ENCODE measurements at places on chromosomes 11 and 22.
A peak's percentile ranks its signal among the peaks of the same experiment; 100 is the strongest.

- peak; percentile 32 for DNase-seq
These were observed 2.1 kb downstream of the CSNK1E start for GRCh38 chr22:38314933-38315822.

- DNase-seq = peak; percentile 69
These were observed 24.8 kb downstream of the APOL1 start for GRCh38 chr22:36277482-36278291.

DNA sequence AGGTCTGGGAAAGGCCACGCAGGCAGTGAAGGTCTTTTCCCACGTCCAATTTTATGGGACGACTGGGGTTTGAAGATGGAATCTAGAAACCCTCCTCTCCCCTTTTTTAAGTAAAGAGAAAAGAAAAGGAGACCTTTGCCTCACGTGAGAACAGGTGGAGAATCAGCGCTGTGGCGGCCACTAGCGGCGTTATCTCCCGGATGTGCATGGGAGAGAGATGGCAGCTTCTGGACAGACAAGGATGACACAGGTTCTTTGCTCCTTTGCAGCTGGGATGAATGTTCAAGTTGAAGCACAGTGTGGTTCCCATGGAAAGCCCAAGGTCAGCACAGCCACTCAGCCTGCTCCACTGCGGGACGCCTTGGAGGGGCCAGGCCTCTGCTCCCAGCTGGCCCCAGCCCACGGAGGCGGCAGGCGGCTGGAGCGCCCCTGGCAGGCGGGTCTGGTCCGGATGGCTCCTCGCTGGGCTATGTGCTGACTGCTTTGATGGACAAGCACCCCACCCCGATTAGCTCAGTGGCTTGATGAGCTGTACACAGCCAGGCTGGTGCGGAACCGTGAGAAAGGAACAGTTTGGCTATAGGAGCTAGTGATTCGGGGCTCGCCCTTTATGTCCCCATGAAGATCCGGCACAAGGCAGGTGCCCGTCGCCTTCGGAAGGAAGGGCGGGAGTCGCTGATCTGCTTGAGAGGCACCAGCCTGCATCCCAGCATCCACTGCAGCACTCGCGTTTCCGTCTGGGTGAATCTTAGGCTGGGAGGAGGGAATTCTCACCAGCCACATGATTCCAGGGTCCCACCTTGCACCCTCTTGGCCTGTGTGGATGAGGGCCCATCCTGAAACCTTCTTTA is 14.5 kb upstream of the BID start:
- DNase-seq = no peak

- DNase-seq = peak; percentile 51
These were observed 48.0 kb upstream of the CEP126 start for GRCh38 chr11:101866619-101867491.

DNA sequence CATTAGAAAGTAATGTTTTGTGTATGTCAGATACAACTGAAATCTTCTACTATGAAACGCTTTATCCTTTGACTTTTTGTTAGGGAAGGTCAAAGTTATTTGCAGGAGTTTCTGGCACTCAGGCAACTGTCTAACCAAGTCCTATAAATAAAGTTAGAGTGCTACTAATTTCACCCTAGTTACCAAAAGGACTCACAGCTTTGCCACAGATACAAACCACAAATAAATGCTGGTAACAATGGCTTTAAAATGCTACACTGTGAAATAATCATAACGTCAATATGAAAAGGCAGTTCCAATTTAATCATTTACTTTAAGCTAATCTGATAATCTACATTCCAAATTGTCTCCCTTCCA is 124.3 kb downstream of the RBFOX2 start:
- DNase-seq = no peak

DNA sequence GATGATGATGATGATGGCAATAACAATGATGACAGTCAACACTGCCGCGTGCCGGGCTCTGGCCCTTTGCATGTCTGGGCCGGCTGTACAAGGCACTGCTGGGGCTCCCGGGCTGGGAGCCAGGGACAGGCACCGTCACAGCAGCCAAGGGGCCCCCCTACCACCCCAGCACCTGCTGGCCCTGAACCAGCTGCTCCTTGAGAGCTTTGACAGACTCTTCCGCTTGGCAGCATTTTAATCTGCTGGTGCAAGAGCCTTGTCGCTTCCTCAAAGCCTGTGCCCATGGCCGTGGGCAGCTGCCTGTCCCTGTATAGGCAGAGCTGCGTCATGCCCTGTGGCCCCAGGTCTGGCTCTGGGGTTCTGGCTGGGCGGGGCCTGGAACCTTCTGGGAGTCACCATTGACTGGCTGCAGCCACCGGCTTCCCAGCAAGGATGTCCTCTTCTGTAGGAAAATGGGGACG is 12.9 kb upstream of the MUC6 start:
- DNase-seq = no peak

DNA sequence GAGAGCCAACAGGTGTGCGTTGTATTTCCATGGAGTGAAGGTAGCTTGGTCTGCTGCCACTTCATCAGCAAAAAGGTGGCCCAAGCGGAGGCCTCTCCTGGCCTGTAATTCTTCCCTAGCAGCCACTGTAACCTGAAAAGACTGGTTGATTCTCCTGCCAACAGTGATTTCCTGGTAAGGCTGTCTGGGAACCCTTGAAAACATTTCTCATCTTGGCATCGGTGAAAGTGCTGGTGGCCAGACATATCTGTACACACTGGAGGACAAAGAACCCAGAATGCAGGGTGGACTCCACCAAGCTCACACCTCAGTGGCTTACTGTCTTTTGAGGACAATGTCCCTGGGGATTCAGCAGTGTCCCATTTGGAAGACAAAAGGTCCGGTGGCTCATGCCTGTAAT is 128.0 kb downstream of the TRIM29 start:
- no peak for DNase-seq

Data from fibroblast of the aortic adventitia (primary cell).